Non-pigmented ciliary epithelial cell (primary cell): ENCODE measurements at places on chromosomes 16 and 17.

DNA sequence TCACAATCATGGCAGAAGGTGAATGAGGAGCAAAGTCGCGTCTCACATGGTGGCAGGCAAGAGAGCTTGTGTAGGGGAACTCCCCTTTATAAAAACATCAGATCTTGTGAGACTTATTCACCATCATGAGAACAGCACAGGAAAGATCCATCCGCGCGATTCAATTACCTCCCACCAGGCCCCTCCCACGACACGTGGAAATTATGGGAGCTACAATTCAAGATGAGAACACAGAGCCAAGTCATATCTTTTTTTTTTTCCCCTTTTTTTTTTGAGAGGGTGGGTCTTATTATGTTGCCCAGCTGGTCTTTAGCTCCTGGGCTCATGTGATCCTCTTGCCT lies 60.0 kb downstream of the RPTOR start:
- no peak for DNase-seq

GRCh38 chr16:85361441-85362118 lies 249.3 kb upstream of the CIBAR2 start:
- DNase-seq: no peak

DNA sequence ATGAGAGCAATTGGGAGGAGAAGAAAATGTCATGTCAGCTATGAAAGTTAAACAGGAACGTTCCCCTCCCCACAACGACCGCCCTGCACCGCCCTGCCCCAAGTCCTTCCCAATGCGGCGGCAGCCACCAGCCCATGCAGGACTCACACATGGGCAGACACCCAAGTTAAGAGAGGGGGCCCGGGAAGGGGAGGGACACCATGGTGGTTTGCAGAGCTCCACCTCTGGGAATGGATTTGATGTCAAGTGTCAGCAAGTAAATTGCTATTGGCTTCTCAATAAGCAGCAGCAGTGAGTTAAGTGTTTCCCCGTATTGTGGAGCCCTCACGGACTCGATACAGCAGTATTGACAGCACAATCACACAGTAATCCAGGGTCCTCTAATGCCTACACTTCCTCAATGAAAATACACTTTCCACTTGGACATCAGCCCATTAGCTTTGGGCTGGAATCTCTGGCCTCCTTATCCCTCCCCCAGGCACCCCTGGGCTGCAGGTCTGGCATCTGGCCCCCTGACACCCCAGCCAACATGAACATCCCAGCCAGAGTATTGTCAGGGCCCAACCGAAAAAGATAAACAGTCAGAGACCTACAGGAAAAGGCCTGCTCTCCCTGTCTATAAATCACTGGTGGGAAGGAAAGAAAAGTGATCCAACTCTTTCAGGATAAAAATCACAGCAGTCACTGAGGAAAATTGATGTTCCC lies 22.6 kb downstream of the ZFHX3 start:
- DNase-seq: no peak

DNA sequence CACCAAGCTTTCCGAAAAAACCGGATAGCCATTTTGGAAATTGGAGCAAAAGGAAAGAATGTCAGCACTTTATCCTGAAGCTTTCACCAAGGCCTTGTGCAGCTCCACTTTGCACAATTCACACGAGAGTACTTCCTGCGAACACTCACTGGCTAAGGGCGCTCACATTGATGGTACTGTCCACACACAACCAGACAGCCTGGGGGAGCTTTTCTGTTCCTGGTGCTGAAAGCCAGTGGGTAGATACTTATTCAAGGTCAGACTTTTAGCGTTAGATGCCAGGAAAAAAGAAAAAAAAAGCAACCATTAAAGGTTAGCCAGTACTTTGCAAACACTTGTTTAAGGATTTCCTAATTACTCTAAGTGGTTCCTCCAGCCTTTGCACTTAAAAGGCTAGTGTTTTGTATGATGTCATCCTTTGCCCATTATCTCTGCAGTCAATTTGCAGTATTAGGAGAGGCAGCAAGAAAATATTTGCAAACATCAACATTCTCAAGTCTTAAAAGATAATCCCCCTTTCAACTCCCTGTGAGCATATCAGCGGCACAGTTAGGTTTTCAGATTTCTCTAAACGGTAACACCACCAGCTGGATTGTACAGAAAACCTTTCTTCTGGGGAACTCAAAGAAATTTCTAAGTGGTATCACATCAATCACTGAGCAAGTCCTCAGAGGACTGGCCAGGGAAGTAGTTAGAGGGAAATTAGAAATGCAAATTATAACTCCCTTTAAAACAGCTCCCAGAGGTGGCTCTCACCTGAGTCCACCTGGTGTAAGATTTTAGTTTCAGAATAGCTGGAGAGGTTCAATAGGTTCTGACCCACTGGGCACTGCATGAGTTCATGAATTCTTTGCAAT lies 243.4 kb upstream of the IRX5 start:
- no peak for DNase-seq

GRCh38 chr16:35745821-35746248 lies 2286.4 kb downstream of the TP53TG3F start:
- no peak for DNase-seq

GRCh38 chr16:86359571-86359970 lies 150.8 kb upstream of the FOXF1 start:
- DNase-seq: no peak

DNA sequence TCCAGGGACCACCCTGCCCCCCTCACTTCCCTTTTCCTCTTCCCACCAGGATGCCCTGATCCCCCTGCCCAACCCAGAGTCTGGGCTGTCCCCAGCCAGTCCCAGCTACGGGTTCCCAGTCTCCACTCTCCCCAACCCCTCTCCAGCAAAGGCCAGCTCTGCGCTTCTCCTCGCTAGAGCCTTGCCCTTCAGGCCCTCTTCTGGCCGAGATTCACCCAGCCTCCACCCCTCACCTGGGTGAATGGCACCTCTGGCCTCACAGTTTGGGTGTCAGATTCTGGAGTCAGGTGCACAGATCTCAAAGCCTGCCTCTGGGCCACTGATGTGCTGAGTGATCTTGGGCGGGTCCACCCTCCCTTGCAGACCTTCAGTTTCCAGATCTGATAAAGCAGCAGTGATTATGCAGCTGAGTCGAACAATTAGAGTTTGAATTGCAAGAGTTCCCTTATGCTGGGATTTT lies 185.6 kb upstream of the TNRC6C start:
- no peak for DNase-seq

DNA sequence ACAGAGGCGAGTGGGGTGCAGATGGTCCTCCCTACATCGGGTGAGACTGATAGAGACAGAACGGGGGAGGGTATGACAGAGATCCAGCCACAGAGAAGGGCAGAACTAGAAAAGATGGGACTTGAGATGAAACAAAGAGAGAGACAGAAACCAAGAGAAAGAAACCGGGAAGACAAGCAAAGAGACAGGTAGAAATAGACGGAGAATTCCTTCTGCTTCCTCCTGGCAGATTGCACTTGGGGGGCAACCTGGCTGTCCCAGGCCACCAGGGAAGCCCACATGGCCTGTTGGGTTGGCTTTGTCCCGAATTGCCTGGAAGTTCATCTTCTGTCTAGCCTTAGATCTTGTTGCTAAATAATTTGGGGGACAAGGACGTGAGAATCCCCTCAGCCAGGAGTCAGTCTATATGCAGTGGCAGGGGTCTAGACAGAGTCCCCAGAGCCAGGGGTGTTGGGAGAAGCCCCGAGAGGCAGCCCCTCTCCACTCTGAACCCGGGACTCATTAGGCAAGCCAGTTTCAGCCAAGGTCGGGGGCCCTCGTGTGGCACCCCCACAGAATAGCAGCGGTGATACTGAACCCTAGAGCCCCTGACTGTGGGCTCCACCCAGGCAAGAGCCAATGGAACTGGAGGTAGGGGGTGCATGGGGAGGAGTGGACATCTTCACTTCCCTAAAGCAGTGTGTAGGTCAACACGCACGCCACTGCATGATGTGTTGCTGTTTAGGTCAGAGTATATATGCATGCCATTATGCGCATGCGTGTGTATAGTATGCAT lies 627 bp upstream of the TSPOAP1 start:
- no peak for DNase-seq

DNA sequence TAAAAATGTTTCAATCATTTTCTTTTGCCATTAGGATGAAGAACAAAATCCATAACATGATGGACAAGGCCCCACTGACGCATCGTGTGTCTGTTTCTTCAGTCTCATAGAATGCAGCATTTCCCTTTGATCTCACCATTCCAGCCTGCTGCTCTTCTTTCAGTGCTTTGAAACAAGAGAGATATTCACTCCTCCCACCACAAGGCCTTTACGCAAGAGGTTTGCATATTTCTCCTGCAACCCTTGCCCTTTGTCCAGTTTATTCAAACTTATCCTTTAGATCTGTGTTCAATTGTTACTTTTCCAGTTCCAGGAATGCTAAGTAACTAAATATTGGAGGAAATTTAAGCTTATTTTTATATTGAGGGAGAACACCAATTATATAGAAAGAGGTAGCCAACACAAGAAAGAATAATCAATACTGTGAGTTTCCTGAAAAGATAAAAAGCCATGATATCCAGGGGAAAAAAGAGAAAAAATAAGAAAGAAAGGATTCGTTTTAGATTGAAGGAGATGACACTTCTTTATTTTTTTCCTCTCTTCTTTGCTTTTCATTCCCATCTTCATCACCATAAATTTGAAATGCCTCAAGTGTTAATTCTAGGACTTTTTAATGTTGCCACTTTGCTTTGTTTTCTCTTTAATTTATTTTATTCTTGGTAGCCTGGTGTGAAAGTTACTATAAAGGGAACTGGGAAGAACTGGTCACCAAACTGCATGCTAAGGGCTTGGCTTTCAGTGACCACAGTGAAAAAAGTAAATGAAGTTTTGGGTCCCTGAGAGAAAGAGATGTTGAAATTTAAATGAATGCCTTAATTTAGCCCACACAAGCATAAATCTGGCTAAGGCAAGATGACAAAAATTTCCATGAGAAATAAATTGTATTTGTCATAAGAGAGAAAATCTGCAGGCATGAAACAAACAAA lies 102.1 kb downstream of the KIF2B start:
- no peak for DNase-seq

GRCh38 chr16:3879887-3880564 lies 487 bp downstream of the CREBBP start:
- DNase-seq: no peak

- no peak for DNase-seq
Measured at GRCh38 chr16:82852388-82853008, 225.7 kb downstream of the CDH13 start.

DNA sequence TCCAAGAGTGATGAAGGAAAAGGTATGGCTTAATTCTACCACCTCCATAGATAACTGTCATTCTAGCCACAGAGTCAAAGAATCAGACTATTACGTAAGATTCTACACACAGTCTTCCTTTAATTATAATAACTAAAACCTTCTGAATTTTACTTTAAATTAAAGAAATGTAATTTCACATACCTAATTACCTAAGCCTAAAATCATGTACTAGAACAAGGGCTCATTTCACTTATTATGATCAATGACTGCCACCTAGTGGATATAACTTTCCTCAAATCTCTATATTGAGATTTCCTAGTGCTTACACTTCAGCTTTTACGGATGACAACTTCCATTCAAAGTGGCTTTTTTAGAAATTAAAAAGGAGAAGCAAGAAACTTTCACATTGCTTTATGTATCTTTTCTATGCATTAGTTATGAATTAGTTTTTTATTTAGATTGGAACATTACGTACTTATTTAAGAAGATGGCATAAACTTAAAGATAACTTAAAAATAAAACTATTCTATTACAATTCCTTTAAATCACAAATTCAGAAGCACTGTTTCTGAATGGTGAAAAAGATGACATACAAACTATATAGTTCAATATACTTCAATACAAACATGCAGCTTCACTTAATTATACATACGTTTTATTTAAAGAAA lies 18.2 kb upstream of the ABCA10 start:
- no peak for DNase-seq

GRCh38 chr17:62797959-62798358 lies 10.2 kb downstream of the MARCHF10 start:
- DNase-seq: no peak

GRCh38 chr17:21194703-21195102 lies 19.3 kb downstream of the TMEM11 start:
- no peak for DNase-seq

GRCh38 chr16:57325458-57325857 lies 33.1 kb upstream of the CCL22 start:
- DNase-seq: no peak

DNA sequence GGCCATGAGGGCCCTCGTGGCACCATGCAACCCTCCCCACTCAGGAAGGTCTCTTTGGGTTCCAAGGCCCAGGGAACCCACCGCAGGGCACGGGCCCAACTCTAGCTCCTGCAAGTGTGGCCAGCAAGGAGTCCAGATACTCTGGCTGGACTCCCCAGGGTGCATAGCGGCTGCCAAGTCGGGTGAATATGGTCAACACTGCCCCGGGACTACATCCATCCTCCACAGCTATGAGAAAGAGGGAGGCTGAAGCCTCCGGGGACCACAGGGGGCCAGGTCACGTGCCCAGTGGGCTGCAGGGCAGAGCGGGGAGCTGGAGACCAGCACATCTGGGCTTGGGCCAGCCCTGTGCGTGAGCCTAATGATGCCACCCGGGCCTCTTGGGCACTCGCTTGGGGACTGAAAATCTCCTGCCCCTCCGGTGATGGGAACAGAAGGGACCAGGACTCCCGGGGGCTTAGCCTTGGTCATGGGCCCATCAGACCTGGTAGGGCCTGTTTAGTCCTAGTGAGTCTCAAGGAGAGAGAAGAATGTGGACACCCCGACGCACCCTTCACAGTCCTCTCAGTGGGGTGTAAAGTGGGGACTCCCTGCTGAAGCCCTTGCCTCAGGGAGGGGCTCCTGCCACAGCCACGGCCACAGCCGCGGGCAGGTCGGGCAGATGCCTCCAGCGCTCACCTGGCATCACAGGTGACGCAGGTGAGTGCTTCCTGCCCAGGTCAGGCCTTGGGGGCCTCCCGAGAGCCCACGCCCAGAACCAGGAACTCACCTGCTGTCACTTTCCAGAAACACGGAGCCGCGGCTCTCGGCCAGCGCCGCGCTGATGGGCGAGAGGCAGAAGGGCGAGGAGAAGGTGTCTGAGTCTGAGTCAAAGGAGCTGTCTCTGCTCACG lies 26.0 kb downstream of the TBC1D16 start:
- no peak for DNase-seq

DNA sequence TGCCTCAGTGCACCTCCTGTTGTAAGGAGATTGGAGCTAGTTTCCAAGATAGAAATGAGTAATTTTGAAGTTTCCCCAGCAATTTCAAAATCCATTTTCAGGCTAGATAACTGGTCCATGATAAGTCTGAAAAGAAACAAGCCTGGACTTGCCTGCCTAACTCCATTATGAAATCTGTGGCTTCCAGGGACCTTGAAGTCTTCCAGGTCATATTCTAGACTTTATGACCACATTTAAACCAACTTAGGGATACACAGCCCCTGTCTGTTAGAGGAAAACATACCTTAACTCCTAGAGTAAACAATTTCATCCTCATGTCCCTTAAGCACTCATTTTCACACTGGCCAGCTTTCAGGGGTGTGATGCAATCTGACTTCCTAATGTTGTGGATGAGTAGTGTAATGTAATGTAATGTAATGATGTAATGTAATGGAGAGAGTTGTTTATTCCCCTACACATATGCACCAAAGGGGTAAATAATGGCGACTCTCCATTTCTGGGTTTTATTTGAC lies 96.7 kb upstream of the FAM20A start:
- no peak for DNase-seq
